Stimulated activated CD4-positive, alpha-beta T cell treated with anti-CD3 and anti-CD28 coated beads, Interleukin-1b, Interleukin-23, amount 100 ng/mL, for 1 hour (primary cell): ENCODE measurements at places on chromosomes 16 and 17.

- no peak for DNase-seq
These were observed 2.8 kb downstream of the ADCY7 start for GRCh38 chr16:50269061-50269705.

DNA sequence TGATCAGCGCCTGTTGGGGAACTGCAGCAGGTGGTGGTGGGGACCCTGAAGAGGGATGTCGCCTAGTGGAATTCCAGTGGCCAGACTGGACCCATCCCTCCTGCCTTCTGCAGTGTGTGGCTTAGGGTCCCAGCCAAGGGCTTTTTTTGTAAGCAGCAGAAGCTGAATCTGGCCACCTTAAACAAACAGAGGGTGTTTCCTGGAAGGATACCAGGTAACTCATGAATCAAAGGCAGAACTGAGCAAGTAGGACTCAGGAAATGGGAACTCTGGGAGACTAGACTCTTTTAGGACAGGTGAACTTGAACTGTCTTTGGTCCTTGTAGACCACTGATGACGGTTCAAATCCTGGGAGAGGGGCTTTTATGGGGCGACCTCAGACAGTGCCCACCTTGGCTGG lies 124.0 kb downstream of the ABCC6 start:
- no peak for DNase-seq

- no peak for DNase-seq
These were observed 5.9 kb downstream of the TMEM98 start for GRCh38 chr17:32933881-32934280.

DNA sequence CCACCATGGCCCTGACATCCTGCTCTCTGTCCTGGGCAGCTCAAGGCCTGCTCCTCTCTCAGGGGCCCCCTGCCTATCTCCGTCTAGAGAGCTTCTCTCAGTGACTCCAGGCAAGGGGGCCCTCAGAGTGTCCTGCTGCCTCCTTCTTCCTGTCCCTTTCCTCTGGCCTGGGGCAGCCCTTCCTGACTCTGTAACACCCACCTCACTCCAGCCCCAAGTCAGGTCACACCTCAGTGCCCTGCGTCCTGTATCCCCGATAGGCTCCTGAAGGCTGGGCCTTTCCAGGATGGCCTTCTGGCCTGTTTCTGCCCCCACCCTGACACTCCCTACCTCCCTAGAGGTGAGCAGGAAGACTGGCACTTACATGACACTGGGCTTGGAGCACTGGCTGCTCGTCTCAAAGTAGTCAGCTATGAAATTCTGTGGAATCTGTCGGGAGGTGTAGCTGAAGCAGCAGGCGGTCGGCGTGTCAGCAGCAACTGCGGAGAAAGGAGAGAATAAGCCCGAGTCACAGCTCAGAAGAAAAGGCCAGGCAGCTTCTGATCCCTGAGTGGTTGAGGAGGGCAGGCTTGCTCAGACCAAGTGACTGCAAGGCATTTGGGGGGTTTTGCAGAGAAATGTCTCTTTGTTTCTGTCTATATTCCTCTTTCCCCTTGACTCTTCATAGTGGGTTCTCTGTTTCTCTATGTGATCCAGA lies 976 bp downstream of the CCL3L1 start:
- no peak for DNase-seq

DNA sequence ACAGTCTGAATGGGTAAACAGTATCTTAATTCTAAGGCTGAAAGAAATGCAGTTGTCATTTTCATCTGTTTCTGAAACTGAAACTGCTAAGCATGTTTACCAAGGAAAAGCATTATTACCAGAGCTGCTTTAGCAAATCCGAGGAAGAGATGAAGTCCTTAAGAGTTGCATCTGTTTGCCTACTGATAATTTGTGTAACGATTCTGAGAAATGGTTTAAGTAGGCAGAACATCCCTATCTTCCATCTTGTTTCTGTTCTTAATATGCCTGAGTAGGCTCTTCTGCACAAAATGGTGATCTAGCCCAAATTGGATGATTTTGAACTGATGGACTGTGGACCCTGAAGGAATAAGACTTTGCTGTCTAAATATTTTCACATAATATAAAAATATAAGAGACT lies 34.9 kb downstream of the NUP93 start:
- no peak for DNase-seq

GRCh38 chr17:83056583-83057396 lies 22.6 kb upstream of the METRNL start:
- no peak for DNase-seq

GRCh38 chr17:63531022-63531965 lies 8.1 kb downstream of the KCNH6 start:
- no peak for DNase-seq

DNA sequence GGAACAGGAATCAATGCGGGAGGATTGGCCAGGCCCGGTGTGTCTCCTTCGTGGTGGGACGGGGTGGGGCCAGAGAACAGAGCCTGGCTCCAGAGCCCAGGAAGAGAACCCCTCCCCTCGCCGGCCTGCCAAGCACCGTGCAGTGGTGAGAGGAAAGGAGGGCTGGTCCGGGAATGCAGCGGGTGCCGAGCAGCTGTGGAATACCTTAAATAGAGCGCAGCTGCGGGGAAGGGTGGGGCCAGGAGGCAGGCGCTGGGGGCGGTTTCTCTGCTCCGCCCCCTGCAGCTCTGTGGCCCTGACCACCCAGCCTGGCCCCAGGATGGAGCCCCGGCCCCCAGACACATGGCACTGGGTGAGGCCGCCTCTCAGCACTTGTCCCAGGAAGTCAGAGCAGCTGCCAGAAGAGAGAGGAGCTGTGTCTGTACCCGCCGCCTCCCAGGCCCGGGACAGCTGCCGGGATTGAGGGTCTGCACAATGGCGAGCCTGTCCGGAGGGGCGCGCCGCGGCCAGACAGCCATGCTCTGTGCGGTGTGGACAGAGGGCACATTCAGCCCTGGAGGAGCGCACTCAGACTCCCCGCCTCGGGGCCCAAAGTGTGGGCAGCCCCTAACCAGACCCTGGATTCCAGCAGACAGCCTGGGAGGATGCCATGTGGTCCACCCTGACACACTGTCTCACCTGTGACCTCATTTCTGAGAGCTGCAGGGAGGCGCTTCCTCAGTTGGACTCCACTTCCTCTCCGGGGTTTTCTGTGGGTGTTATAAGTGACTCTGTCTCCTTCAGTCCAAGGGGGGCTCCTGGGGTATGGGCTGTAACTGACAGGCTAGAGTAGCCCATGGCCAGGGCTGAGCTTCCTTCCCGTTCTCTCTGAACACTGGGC lies 268.8 kb downstream of the SEC14L1 start:
- no peak for DNase-seq

DNA sequence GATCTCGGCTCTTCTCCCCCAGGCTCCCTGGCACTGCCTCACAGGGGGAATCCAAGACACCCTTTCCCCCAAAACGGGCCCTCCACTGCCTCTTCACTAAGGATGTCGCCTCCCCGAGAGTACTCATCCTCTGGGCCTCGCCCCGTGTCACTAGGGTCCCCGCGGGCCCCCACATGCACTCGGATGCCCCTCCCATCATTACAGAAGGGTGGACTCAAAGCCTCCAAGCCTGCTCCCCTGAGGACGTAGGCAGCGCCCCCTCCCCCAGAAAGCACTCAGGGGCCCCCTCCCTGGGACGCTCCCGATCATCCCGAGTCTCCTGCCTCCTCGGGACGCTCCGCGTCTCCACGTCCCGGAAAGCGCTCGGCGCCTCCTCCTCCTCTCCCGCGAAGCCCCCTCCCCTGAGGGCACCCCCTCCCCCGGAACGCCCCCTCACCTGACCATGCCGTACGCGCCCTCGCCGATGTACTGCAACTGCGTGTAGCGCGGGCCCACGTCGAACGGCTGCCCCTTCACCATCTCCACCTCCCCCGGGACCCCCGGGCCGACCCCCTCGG lies 338 bp downstream of the MAPK3 start:
- DNase-seq, result no peak
